ENCODE measurements at places on chromosomes 7 and 10.

GRCh38 chr10:9501944-9502343 lies 1447.5 kb downstream of the GATA3 start:
- no peaks in the 10 kb centered on the region for H3K27me3 ChIP-seq
- DNase-seq, result no peak
- H3K4me1 ChIP-seq, result no peaks in the 10 kb centered on the region

DNA sequence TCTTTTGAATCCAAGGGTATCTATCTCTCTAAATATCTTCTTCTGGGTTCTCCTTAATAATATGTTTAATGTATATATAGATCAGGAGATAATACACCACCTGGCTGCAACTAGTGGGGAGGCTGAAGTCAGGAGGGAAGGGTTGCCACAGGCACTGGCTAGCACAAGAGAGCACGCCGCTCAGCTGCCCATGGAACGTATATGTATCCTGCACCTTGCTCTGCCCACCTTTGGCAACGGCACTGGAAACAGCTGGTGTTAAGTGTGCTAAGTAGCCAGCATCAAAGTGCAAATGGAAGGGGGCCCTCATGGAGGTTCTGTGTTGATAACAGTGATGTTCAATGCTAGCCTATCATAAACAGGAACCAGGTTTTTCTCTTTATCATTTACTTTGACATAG lies 49.8 kb upstream of the FAM133B start:
- peaks cover 17% of the 10 kb centered on the region for H3K4me1 ChIP-seq
- no peak for DNase-seq
- H3K4me3 ChIP-seq, result no peak overlapping the region
- no peaks in the 10 kb centered on the region for H3K36me3 ChIP-seq
- H3K27me3 ChIP-seq, result no peaks in the 10 kb centered on the region

DNA sequence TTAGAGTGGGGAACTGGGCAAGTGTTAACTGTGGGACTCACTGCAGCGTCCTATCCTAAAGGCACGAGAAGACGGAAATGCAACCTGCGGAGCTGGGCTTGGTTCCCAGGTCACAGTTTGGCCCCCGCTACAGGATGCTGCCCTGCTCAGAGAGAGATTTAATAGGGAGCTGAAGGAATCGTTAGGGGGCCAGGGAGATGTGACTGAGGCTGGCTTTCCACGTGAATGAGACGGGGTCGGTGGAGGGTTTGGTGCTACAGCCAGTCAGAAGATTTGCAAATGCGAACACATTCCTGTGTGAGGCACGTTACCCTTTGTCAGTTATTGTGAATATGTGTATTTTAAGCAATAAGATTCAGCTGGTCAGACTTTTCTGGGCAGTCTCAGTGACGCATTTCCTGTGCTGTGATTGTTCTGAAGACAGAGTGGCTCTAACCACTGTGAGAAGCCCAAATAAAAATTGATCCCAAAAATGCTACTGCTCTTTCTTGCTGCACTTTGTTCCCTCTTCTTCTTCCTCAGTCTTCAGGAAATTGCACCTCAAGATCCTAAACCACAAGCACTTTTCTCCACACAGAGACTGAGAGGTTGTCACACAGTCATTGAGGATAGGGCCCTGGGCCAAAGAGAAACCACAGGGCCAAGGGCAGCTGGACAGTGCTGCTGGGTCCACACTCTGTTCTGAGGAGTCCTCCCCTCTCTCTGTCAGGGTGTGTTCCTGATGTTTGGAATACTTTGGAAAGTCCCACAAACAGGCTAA lies 21.2 kb downstream of the CYP17A1 start:
- DNase-seq, result no peak
- H3K27me3 ChIP-seq, result no peaks in the 10 kb centered on the region
- no peak overlapping the region for H3K4me3 ChIP-seq
- H3K4me1 ChIP-seq, result peaks cover 32% of the 10 kb centered on the region
- no peaks in the 10 kb centered on the region for H3K36me3 ChIP-seq

GRCh38 chr7:128876586-128876977 lies 13.9 kb downstream of the ATP6V1F start:
- no peaks in the 10 kb centered on the region for H3K4me1 ChIP-seq
- H3K27me3 ChIP-seq, result no peaks in the 10 kb centered on the region
- no peaks in the 10 kb centered on the region for H3K36me3 ChIP-seq
- no peak overlapping the region for H3K27ac ChIP-seq

- H3K4me1 ChIP-seq, result peaks cover 54% of the 10 kb centered on the region
- no peak for DNase-seq
- H3K36me3 ChIP-seq, result no peaks in the 10 kb centered on the region
- H3K27ac ChIP-seq, result peak within 1 kb of the TSS; percentile 78
Measured at GRCh38 chr7:74657692-74658177, at the start of gene GTF2I. TSS of gene GTF2I (plus strand) at chr7:74657718. CDS start at chr7:74689129, 31,411 bp downstream.

DNA sequence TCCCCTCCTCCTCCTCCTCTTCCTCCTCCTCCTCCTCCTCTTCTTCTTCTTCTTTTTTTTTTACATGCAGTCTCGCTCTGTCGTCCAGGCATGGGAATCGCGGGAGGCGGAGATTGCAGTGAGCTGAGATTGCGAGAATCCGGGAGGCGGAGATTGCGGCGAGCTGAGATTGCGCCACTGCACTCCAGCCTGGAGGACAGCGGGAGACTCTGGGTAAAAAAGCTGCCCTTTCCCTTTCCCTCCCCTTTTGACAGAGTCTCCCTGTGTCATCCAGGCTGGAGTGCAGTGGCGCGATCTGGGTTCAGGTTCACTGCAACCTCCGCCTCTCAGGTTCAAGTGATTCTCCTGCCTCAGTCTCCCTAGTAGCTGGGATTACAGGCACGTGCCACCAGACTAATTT lies 168.1 kb upstream of the MALRD1 start:
- H3K4me3 ChIP-seq, result no peak overlapping the region
- H3K27me3 ChIP-seq, result no peaks in the 10 kb centered on the region
- no peak for DNase-seq

GRCh38 chr10:123101872-123102271 lies 33.9 kb upstream of the HMX3 start:
- DNase-seq, result no peak
- H3K27me3 ChIP-seq, result no peaks in the 10 kb centered on the region
- H3K27ac ChIP-seq, result no peak overlapping the region
- no peaks in the 10 kb centered on the region for H3K4me1 ChIP-seq
- H3K4me3 ChIP-seq, result no peak overlapping the region
- H3K36me3 ChIP-seq, result no peaks in the 10 kb centered on the region

- no peak for DNase-seq
- no peaks in the 10 kb centered on the region for H3K36me3 ChIP-seq
- no peaks in the 10 kb centered on the region for H3K27me3 ChIP-seq
- no peaks in the 10 kb centered on the region for H3K4me1 ChIP-seq
Measured at GRCh38 chr10:117622471-117623184, 80.1 kb downstream of the EMX2 start.

DNA sequence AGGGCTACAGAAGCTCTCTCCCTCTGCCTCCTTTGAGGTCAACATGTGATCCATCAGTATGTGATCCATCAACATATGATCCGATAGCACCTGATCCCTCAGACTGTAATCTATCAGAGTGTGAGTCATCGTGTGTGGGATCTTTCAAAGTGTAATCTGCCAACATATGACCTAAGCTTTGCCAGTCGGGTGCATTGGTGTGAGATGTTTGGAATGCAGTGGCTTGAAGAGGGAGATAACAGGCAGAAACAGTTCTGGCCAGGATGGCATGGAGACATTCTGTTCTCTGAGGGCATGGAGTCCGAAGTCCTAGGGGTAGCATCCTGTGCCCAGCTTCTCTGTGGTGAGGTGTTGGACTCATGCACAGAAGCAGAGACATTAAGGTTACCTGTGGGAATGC lies 217.7 kb upstream of the ETV1 start:
- no peak overlapping the region for H3K4me3 ChIP-seq
- H3K36me3 ChIP-seq, result no peaks in the 10 kb centered on the region
- H3K27me3 ChIP-seq, result no peaks in the 10 kb centered on the region

Data from B cell (primary cell).